Spinal cord (tissue), 10 donors: ENCODE measurements at places on chromosomes 7 and 10.

- no peak for DNase-seq
Measured at GRCh38 chr10:28282336-28282735, 20.5 kb downstream of the MPP7 start.

- no peak for DNase-seq
Measured at GRCh38 chr7:46007990-46008643, 87.0 kb upstream of the IGFBP3 start.

- peak; percentile 53 for DNase-seq
Measured at GRCh38 chr7:151047976-151048815, at the start of gene ASIC3. TSS of gene ASIC3 (plus strand) at chr7:151048531. CDS start at chr7:151048886, 355 bp downstream.

DNA sequence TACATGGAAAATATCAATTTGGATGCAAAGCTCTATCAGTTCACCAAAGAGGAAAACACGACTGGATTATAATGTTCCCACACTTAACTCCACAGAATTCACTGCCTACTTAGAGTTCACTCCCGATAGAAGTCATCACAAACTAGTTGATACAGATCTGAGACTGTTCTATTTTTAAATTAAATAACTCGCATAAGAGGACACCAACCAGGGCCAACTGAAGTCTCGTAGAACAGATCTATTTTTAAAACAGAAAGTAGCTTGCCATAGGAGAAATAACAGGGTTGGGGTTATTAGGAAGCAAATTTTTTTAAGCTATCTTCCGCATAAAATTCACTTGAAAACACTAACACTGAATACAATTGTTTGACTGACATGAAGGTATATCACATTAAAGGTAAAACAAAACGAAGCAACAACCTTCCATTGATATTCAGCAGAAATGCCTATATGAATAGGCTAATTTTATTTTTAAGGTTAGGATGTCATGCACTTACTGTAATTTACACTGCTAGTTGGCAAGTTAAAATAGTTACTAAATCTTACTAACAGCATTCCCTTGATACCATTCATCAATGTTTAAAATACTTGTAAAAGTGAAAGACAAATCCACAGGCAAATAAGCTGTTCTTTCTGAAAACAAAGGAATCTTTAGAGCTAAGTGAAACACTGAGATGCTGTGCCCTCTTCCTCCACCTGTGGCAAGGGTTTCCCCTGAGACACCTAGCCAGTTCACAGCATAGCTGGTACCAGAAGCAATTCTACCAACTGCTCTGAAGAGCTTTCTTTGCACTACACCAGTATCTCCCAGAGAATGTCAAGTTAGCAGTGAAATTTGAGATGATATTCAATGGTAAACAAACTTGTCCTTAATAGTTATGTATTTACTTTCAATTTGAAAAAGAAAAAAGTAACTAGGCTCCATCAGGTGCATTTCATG, 186.7 kb upstream of the ANK3 start:
- no peak for DNase-seq

DNA sequence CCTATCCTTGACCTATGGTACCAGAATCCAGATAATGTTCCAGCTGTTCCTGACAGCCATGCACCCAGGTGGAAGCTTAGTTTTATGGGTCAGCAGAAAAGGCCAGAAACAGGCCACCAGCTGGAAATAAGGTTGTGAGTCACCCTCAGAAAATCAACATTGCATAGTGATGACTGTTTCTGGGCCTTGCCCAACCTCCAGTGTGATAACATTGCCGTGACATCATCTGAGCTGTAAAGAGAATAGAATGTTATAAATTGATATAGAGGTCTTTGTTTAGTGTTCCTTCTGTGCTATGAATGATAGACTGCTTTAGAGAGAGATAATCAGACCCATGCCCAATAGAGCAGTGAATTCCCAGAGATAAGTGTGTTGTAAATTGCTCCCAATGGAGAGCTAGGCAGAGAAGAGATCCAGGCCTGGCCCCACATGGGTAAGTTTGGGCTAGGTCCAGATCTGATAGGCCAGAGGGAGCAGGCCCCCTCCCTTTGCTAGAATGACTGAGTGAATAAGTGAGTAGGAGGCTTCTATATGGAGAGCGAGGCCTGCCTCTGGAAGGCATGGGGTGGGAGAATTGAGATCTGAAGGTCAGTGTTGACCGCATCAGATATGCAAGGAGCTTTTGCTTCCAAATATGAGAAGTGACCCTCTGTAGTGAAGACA, 14.2 kb upstream of the HPS1 start:
- no peak for DNase-seq

DNA sequence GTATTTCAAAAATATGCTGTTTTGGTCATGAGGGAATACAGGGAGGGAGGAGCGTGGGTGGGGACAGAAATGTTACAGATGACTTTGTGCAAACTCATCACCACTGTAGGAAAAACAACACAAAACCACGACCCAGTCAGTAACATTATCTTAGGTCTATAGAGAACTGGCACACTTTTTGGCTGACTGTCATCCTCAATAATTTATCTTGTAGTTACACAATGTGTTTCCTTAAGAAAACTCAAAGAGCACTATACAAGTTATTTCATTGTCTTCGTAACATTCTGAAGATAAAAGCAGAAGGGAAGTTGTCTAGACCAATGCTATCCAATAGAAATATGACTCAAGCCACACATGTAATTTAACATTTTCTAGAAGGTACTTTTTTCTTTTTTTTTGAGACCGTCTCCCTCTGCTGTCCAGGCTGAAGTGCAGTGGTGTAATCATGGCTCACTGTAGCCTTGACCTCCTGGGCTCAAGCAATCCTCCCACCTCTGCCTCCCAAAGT, 16.9 kb upstream of the CDK14 start:
- no peak for DNase-seq

- no peak for DNase-seq
Measured at GRCh38 chr7:104946338-104946737, 67.7 kb upstream of the KMT2E start.
